ENCODE measurements at places on chromosomes 7 and 10. TPM values are rescaled to one million over a fixed set of nuclear protein-coding genes. Genes with fewer than 3 reads are reported as not detected.

Gene OPALIN
- total RNA-seq: not detected

GRCh38 chr7:77649716-77650349 lies 46.4 kb upstream of the RSBN1L start:
- ATAC-seq: no peak

Gene RNF32
- not detected for total RNA-seq

- no peak for ATAC-seq
Measured at GRCh38 chr7:135884495-135885232, 92.5 kb downstream of the MTPN start.

DNA sequence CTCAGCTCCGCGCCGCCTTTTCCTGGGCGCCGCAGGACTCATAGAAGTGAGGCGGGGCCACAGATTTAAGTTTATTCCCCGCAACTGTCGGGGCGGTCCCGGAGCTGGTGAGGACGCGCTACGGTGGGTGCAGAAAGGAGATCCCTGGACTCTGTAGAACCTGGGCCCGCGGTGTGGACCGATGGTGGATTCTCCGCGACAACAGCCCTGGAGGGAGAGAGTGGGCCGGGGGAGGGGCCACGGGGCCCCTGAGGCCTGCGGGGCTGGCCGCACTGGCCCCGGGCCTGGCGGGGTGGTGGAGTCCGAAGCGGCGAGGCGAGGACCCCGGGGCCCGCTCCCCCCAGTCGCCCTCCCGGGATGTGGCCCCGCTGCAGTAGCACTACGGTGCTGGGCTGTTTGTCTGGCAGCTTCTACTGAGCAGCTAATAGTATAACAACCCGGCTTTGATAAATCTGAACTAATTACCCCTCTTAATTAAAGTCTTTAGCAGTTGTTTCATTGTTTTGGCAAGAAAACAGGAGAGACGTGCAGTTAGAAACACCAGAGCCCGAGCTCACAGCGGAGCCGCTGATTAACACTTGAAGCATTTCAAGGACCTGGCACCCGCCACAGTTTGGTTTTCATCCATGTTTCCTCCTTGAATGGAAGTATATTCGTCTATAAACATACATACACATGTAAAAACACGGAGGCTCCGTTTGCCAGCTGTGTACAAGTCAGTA lies 4.2 kb downstream of the FEZF1 start:
- ATAC-seq: peak; percentile 14

GRCh38 chr10:123862421-123863182 lies 29.0 kb downstream of the CPXM2 start:
- no peak for ATAC-seq

DNA sequence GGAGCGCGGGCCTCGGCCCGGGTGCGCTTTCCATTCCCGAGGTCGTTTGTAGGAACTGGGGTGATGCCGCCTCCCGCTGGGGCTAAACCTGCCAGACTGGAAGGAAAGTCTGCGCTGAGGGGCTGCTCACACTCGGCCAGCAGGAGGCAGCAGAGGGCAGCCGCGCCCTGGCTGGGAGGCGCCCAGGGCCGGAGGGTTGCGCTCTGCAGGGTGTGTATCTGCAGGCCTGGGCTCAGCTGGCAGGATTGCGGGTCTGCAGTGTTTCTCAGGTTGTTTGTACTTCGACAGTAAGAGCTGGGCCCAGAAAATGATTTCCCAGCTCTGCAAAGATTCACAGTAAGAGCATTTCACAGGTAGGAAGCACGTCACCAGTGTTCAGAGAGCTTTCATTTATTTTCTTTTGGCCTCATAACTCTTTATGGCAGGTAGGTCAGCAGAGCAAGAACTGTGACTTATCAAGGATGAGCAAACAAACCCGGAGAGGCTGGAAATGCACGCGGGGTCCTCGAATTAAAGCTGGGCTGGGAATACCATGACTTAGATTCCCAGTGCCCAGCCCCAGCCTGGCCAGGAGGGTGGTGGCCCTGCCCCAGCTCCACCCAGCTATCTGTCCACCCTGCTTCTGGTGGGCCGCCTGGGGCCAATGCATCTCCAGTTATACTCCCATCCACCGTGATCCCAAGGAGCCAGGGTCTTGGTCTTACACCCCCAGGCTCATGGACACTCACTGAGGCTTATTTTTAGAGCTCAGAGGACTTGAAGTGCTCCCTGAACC lies 15.2 kb upstream of the PPP2R2D start:
- ATAC-seq: peak; percentile 92

DNA sequence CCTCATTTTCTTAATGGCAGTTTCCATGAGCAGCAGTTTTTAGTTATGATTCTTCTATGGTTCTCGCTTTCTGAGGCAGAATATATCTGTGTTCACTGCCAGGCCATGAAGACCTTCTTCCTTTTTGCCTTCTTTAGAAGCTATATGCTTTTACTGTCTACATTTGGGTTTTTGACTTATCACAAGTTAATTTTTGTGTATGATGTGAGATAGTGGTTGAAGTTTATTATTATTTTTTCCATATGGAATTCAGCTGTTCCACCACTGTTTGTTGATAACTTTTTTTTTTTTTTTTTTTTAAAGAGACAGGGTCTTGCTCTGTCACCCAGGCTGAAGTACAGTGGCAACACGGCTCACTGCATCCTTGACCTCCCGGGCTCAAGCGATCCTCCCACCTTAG lies 44.5 kb downstream of the INPP5A start:
- ATAC-seq: no peak

Gene CCZ1B
- total RNA-seq: 21.9 TPM

Gene PTPN12
- 147 TPM for total RNA-seq

Gene HKDC1
- not detected for total RNA-seq

- no peak for ATAC-seq
Measured at GRCh38 chr7:71488308-71488707, 356.4 kb downstream of the GALNT17 start.

GRCh38 chr7:40701836-40702551 lies 567.2 kb downstream of the SUGCT start:
- ATAC-seq: no peak

Gene SRRM3
- total RNA-seq: 1.6 TPM

- ATAC-seq: no peak
Measured at GRCh38 chr7:117319181-117319580, 3.7 kb downstream of the WNT2 start.

DNA sequence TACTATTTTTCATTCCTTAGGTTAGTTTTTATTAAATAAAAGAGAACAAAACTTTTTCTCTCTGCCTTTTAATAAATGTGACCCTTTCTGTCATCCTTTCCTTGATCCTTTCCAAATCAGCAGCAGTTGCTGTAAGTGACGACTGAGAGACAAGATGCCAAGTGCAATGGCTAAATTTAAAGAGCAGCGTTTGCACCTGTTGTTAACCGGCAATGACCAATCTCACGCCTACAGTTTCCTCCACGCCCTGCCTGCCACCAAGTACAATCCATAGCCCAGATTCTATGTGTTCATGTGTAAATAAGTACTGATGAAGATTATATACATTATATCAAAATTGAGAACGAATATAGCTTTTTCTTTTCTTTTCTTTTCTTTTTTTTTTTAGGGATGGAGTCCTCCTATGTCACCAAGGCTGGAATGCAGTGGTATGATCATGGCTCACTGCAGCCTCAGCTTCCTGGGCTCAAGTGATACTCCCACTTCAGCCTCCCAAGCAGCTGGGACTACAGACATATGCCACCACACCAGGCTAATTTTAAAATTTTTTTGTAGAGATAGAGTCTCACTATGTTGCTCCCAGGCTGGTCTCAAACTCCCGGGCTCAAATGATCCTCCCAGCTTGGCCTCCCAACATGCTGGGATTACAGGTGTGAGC lies 6.5 kb upstream of the MCU start:
- ATAC-seq: no peak

DNA sequence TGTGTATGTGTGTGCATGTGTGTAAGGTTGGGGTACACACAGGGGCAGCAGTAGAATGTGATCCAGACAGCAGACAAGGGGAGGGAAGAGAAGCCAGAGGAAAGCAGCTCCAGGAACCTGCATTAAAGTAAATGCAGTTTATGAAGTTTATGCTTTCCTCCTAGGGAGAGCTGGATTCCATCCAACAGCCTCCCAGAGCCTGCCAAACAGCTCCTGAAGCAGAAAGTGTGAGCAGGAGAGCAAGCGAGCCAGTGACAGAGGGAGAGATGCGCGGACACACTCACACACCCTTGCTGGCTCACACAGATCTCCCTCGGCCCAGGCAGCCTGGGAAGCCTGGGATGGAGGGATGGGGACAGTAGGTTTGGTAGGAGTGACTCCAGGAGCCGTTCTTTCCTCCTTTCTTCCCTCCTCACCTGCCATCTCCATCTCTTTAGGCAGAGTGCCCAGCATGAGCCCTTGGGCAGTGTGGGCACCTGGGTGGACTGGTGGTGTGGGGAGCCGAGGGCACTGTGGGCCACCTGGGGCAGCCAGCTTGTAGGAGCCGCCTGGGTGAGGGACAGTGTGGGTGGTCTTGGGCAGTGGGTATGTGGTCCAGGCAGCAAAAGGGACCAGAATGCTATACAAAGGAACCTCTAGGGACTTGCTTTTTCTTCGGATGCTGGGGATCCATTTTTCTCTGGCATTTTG lies 46.1 kb downstream of the PAX2 start:
- ATAC-seq: no peak

Gene MYL10
- not detected for total RNA-seq

Gene CDC14C
- not detected for total RNA-seq
